BJ (cell line): ENCODE measurements at places on chromosomes 3 and 15.
A peak's percentile ranks its signal among the peaks of the same experiment; 100 is the strongest.

- DNase-seq, result no peak
These were observed 43.9 kb upstream of the GOLGA8J start for GRCh38 chr15:30038667-30039523.

DNA sequence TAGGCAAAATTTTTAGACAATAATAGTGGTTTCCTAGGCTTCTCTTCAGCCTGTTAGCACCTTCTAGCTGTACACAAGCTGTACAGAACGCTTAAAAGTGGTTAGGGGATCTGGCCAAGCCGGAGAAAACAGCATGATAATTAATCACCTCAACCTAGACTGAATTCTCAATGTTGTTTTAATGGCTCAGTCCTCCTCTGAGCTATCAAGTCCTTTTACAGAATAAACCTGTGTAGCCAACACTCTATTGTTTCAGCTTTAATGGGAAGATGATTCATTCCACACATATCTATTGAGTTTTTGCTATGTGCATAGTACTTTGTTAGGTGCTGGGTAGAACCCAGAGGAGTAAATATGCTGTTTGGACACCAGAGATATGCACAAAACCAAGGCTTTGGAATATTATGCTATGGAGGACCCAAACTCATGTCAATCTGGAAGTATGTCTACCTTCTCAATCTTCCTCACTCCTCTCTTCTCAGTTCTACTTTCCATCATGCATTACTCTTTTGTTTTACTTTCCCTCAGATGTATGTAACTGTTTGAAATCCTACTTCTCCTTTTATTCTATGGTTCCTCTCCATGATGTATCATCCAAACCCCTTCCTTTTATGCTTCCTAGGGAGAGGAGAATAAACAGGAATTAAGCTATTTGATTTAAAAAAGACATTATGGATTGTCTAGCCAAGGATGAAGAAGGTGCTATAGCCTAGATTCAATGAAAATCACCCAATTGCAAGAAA is 27.6 kb upstream of the UBE2E2 start:
- no peak for DNase-seq

DNA sequence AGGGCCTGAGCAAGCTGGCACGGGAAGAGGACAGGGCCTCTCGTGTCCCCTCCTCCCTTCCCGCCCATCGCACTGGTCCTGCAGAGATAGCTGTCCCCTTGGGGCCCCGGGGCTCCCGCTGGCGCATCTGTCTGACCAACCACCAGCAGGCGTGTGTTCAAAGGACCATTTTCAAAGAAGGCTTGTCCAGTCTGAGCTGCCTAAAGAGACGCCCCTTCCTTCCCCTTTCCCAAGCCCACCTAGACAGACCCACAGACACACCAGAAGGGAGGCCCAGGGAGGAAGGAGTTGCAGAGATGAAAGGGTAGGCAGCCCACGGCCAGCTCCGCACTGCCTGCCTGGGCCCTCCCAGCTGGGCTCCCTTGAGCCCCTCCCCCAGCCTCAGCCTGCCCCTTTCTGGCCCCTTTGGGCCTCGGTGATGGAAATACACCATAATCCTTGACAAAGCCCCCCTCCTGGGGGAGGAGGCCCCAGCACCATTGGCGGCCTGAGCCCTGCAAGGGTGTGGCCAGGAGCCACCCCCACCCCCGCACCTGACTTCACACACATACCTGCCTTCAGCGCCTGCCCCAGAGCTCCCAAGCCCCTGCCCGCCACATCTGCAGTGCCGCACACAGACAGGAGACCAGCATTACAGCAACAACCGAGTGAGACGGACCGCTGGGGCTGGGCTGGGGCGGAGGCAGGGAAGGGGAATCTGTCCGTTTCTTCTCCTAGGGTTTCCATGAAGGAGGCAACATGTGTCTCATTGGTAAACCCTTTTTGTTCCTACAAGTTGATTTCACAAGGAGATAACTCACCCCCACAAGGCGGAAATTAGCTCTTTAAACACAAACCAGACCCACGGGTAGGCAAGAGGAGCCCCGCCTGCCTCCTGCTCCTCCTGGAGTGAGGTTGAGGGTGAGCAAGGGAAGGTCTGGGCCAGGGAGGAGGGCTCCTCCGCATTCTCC is at the start of gene STRA6:
TSS of gene STRA6 (minus strand) at position 336 of the 950 bp plus-strand sequence. CDS start 520 bp downstream, outside the sequence.
- no peak for DNase-seq

- no peak for DNase-seq
These were observed 77.4 kb downstream of the STAC start for GRCh38 chr3:36457667-36458066.

DNA sequence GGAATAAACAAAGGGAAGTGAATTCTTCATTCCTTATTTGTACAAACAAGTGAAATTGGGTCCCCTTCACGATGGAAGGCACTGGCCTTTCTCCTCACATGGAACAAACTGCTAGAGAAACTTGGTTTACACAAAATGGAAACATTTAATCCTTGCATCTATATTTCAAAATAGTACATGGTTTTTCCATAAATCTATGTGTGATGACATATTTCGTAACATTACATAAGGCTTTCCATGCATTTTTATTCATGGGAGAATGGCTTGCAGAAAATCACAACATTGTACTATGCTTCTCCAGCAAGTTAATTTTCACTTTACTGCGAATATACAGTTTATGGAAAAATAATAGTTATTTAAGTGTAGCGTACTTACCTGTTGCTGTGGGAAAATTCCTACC is 81.0 kb upstream of the CDIN1 start:
- DNase-seq, result no peak

- DNase-seq, result no peak
These were observed 472.2 kb downstream of the MCTP2 start for GRCh38 chr15:94703596-94703995.

GRCh38 chr15:74233851-74234597 is 2.1 kb upstream of the CCDC33 start:
- DNase-seq, result no peak

DNA sequence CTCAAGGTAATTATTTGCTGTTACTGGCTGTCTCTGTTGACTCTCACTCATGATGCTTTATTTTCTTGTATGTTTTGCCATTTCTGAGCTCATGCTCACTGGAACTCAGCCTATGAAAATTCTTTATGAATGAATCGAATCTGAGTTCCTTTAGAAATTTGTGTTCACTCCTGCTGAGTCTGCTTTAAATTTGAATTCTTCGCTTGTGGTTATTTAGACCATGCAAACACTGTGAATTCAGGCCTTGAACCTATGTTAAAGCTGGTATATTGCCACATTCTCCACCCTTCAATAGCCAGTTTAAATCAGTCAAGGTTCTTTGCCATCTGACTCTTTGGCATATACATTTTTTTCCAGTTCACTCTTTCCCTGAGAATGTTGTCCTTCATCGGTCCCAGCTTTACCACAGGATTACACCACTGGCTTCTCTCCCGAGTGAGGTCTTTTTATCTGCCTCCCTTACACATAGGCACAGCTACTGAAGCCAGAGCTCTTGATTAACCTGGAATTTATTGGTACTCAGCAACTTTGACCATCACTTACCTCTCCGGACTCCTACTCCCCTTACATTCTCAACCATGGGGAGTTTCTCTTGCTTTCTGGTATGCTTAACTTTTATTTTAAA is 400.6 kb downstream of the VPS13C start:
- DNase-seq, result no peak

- no peak for DNase-seq
These were observed 369.8 kb downstream of the SV2B start for GRCh38 chr15:91469632-91470567.

- peak; percentile 40 for DNase-seq
These were observed 4.6 kb upstream of the VGLL3 start for GRCh38 chr3:86995537-86995936.

DNA sequence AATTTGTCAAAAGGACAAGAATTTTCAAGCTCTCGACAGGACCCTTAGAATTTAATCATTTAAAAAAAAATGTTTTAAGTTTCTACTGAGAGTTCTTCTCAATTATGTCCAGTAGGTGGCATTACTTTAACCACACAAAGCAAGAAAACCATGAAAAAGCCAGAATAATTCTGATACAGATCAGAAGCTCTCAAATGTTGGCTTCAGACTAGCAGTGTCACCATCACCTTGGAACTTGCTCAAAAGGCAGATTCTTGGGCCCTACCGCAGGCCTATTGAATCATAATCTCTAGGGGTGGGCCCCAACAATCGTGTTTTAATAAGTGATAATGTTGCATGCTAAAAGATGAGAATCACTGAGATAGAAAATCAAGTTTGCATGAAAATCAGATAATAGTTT is 99.5 kb upstream of the KCNMB2 start:
- peak; percentile 49 for DNase-seq

DNA sequence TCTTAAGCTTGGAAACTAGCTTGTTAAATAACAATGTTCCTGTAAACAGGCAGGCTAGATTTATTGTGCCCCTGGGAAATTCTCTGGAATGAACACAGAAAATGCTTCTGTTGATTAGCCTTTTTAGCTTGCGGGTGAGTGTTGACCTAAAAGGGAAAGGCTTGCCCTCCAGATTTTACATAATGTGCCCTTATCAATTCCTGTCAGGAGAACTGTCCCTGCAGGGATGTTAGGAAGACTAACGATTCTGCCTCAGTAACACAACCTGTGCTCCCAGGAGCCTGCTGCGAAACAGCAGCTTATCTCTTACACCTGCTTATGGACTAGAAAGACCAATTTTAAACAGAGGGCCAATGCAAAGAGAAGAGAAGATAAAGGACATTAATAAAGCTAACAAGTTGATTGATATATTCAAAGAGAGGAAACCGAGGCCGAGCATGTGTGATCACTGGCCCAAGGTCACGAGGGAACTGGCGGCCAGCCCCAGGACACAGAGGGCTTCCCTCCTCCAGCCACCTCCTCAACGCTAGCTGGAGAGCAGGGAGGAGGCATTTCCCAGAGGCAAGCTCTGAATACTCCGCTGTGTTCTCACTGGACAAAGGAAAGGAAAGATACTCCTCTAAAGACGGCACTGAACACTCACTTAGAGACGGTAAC is 48.4 kb upstream of the TJP1 start:
- no peak for DNase-seq

- DNase-seq, result no peak
These were observed 9.1 kb downstream of the KCNMB2 start for GRCh38 chr3:178545337-178545736.

DNA sequence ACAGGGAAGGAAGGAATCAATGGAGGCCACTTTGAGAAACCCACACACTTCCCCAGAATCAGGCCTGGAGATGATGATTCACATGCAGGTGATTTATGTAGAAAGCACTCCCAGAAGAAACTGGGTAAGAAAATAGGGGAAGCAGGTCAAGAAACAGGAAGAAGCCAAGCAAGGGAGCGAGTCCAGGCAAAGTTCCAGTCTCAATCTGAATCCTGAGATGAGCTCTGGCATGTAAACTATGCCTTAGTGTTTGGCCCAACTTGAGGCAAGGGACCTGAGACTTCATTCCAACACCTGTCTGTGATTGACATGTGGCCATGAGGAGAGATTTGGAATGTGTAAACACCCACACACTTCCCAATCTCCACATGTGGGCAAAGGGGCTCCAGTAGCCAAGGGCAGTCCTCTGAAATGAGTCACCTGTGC is 61.6 kb upstream of the CTNNB1 start:
- DNase-seq, result no peak

DNA sequence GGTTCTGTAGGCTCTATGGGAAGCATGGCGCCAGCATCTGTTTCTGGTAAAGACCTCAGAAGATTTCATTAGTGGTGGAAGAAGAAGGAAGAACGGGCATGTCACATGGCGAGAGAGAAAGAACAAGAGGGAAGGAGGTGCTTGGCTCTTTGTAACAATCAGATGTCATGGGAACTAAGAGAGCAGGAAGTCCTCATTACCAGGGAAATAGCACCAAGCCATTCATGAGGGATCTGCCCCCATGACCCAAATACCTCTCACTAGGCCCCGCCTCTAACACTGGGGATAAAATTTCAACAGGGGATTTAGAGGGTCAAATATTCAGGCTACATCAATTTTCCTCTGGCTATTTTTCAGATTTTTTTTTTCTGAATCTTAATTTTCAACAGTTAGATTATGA is 954.3 kb downstream of the SQOR start:
- DNase-seq, result no peak

DNA sequence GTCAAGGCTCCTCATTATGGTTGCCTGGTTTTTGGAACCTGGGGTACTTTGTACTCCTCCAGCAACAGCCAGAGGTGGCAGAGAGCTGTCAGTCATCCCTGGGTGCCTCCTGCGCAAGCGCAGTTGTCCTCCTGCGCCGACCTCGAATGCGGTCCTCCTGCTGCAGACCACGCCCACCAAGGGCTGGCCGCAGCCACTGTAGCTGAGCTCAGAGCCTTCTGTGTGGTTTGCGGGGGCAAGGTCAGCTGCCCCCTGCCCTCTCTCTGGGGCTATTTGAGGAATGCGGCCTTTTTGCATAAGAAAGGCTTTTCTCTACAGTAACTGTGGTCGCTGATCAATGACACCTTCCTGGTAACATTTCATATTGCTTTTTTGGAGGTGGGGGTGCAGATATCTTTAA is 131.3 kb upstream of the SNRPN start:
- no peak for DNase-seq

GRCh38 chr3:146125951-146126350 is 35.0 kb downstream of the PLOD2 start:
- DNase-seq, result peak; percentile 81

- DNase-seq, result no peak
These were observed 12.6 kb downstream of the KAT2B start for GRCh38 chr3:20052851-20053250.

- DNase-seq, result no peak
These were observed 47.6 kb downstream of the GPR160 start for GRCh38 chr3:170085396-170085795.

- DNase-seq, result no peak
These were observed 1.4 kb downstream of the EPHB3 start for GRCh38 chr3:184562878-184563560.

DNA sequence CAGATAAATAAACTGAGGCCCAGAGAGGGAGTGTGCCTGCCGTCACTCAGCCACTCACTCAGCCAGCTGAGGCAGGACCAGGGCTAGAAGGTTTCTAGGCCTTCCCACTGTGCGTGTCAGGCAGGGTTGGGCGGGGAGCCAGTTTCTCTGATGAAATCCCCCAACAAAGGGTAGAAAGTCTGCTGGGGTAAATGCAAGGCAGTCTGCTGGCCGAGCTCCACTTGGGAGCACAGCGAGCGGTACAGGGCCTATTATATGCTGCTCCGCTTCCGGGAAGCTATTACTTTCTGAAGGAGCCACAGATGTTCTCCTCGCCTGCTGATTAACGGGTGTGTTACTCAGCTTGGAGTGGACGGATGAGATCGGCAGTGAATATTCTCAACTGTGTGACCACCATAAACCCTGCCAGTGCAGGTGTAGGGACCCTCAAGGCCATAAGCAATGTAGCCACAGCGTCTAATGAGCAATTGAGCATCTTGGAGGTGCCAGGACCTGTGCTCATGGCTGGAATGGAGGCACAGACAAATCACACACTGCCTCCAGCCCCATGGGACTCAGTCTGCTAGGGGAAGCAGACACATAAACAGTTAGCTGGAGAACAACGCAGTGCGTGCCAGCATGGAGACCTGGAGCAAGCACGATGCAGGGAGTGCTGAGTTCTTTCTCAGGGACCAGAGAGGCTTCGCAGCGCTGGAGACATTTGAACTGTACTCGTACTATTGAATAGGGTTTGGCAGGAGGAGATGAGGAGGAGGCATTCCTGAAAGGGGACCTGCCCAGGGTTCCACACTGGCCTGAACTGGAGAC is 42.1 kb downstream of the CORO2B start:
- peak; percentile 87 for DNase-seq

- DNase-seq, result no peak
These were observed 26.3 kb upstream of the DPPA4 start for GRCh38 chr3:109363634-109364033.
